EH (cell line): ENCODE measurements at places on chromosomes 12 and 14.
A peak's percentile ranks its signal among the peaks of the same experiment; 100 is the strongest.

DNA sequence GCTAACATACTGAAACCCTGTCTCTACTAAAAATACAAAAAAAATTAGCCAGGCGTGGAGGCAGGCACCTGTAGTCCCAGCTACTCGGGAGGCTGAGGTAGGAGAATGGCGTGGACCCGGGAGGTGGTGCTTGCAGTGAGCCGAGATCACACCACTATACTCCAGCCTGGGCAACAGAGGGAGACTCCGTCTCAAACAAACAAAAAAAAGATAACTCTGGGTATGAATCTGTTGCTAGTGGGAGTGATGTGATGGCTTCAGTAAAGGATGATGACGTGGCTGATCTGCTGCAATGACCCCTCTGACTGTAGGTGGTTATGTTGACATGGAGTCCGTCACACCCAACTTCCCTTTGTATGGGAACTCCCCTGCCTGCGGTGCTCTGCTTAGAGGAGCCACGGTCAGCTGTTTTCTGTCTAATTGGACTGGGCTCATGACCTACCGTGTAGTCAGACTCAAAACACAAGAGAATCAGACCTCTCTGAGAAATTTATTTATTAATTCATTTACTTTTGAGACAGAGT lies 59.1 kb upstream of the MED13L start:
- DNase-seq: no peak

GRCh38 chr12:66280561-66280960 lies 21.7 kb upstream of the HELB start:
- no peak for DNase-seq

DNA sequence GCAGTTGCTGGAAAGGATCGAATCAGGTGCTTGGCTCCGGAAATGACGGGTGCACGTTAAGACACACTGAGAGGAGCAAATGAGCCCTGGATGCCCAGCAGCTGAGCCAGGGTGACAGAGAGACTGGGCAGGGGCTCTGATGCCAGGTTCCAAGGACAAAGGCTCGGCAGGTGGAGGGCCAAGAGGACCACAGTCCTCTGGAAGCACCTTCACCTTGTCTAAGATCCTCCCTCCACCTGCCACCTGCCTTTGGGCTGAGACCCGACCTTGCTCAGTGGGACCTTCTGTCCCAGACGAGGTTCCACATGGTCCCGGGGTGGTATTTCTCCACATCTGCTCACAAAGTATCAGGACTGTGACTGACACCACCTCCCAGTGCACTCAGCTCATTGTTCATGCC lies 1.0 kb downstream of the ANO2 start:
- no peak for DNase-seq

DNA sequence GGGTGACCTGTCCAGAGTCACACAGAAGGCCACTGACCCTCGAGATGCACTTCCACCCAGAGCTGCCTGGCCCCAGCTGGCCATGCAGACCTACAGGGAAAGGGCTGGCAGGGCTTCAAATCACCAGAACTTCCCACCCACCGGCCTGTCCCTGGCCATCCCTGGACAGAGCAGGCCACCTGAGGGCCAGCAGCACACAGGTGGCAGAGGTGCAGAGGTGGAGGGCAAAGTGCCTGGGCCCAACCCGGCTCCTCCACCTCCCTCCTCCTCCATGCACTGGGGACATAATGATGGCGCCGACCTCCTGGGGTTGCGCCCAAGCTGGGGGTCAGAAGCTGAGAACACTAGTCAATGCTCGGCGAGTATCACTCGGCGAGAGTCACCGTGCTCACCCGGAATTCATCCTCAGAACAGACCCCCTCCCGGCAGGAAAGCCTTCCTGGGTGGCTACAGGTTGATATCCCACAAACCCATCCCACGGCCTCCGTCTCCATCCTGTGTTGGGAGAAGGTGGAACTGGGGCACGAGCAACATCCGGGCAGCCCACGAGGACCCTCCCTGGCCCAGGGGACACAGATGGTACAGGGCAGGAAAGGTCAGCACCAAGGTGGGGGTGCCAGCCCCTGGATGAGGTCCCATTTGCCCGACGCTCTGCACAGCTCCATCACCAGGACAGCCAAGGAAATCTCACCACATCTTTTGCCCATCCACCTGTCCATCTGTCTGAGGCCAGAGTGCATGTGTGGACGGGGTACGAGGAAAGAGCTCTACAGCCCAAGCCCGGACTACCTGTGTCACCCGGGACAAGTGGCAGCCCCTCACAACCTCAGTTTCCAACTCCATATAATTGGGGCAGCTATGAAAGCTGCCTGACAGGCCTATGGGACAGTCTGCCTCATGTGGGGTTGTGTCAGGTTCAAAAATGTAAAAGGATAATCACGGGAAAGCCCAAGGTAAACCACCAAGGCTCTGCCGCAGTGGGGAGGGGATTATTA lies 10.8 kb downstream of the BEGAIN start:
- no peak for DNase-seq

- DNase-seq: no peak
Observed at GRCh38 chr12:67877727-67878126, 111.5 kb upstream of the IFNG-AS1 start.

GRCh38 chr12:13981990-13982389 lies 588 bp upstream of the GRIN2B start:
- no peak for DNase-seq

DNA sequence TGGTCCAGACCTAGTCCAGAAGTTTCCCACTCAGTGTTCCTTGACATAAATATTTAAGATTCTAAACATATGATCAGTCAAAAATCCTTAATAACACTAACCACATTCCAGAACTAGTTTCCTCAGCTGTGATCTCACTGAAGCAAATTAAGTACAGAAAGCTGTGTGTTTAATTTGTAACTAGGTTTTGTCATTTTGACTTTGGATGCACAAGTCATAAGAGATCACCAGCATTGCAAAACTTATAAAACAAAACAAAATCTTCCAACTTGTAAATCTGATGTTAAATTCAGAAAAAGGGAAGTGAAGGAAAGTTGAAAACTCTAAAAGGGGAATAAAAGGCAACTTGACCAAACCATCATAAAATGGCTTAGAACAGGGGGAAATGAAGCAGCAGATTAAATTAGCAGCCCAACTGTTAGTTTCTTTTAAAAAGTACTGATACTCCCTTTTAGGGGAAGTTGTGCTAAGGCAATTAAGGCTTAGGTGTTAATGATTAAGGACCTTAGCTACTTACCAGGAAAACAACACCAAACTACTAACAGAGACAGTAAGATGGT lies 56.6 kb downstream of the SH2B3 start:
- peak; percentile 94 for DNase-seq

GRCh38 chr14:69625299-69626131 lies 14.1 kb downstream of the SUSD6 start:
- peak; percentile 52 for DNase-seq

DNA sequence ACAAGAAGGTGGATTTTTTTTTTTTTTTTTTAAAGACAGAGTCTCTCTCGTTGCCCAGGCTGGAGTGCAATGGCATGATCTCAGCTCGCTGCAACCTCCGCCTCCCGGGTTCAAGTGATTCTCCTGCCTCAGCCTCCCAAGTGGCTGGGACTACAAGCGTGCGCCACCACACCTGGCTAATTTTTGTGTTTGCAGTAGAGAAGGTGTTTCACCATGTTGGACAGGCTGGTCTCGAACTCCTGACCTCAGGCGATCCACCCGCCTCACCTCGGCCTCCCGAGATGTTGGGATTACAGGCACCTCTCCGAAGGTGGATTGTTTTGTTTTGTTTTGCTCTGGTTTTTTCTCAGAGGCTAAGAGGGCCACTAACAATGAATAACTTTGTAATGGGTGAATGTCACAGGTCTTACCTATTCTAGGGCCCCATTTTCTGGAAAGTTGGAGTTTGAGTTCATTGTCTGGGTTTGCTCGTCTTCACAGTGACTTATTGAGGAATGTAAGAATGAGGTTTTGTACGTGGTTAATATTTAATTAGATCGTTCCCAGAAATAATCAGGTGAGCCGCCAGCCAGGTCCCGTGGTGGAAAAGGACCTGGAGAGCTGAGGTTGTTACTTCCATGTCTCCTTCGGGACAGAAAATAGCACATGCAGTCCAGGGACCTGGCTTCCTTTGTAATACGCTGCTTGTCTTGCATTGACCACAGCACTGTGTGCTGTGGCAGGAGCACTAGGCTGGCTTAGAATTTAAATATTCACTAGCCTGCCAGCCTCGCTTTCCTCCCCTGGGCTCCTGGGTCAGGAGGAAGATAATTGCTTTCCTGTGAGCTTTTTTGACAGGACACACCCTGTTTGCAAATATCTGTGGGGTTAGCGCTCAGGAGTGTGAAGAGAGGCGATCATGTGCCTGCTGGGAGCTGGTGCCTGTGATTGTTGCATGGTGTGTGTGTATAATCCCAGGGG lies 2.3 kb downstream of the HIP1R start:
- no peak for DNase-seq

DNA sequence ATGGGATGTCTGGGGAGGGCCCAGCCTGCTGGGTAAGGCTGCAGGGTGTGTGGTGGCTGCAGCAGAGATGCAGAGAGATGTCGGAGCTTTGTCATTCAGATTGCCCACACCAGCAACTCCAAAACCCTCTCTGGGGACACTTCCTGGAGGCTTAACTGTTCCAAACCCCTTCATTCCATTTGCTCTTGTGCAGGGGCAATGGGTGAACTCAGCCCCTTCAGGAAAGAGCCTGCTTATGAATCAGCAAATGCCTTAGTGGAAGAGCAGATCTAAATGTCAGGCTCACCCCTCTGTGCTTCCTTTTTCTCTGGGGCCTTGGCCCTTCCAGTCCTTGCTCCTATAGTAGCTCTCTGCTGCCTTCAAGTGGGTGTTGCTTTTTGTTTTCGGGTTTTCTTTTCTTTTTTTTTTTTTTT lies 36.7 kb upstream of the GPATCH2L start:
- DNase-seq: peak; percentile 22

DNA sequence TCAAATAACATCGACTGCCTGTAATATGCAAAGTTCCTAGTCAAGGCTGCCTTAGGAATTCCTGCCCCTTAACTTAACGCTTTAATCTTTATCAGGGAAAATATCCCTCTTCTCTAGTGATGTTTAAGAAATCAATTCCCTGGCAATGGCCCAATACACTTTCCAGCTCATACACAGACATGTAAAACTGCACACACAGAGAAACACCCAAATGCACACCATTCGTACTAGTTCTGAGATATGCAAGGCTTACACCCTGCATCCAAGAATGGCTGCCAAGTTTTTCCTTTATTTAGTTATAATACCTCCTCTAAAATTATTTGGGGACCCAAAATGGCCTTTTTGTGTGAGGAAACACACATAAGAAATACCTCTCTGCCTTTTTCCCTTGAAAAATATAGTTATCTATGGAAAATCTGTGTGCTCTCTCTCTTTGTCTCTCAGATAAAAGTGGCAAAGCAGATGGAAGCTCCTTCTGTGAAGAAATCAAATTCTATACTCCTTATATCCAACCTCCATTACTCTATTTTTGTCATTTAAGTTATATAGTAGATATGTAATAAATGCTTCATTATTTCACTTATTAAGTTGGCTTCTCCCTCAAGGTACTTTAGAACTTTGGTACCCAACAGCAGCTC lies 120.0 kb upstream of the MDM1 start:
- no peak for DNase-seq

DNA sequence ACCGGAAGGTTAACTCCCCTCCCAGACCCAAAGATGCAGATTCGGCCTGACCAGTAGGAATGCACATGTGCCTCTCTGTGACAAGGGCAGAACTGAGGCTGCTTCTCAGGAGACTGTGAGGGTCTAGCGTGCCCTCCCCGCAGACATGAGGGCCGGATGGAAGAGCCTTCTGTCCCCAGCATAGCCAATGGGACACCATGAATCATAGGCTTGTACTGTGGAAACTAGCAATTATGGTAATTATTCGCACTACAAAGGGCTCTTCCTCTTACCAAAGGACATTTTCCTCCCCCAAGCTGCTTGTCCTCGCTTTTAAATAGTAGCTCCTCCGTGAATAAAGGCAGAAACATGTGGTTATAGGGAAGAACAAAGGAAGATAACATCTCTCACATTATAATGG lies 6.2 kb downstream of the COA8 start:
- DNase-seq: no peak

GRCh38 chr12:107684990-107685359 lies 624 bp upstream of the PWP1 start:
- DNase-seq: peak; percentile 33

GRCh38 chr12:40565029-40565633 lies 127.1 kb upstream of the CNTN1 start:
- DNase-seq: no peak

DNA sequence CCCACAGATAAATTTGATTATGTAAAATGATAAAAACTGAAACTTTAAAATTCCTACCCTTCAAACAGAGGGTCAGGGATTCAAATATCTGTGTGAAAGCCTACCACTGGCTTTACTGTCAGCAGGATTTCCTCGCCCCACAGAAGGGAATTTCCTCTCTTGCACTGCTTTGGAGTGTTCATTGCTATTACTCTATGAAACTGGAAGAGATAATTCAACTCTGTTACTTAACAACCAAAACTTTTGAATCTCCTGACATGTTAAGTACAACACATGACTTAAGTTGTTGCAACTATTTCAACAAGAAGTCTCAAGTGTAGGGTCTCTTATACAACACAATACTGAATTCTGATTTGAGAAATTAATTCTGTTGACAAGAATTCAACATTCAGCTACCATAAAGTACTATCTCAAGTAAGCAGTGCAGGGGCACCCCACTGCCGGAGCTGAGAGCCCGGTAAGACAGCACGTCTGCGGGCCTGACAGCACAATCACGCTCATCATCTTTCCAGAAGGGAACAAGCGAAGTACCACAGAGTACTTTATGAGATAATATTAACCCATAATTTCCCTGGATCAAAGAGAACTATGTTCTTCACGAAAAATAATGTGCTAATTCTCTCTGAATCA lies 22.9 kb downstream of the DICER1 start:
- no peak for DNase-seq

DNA sequence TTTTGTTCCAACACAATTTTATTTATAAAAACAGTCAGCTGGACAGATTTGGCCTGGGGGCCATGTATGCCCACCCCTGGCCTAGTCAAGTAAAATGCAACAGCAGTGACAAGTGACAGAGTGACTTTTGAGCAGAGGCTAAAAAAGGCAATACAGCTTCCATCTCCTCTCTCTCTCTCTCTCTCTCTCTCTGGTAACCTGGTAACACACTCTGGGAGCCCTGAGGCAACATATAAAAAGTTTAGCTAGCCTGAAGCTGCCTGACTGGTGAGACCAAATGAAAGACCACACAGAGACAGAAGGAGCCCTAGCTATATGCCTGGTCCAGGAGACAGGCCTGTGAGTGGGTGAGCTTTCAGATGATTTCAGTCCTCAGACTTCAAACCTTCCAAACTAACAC lies 105.4 kb downstream of the DENND5B start:
- DNase-seq: peak; percentile 54

DNA sequence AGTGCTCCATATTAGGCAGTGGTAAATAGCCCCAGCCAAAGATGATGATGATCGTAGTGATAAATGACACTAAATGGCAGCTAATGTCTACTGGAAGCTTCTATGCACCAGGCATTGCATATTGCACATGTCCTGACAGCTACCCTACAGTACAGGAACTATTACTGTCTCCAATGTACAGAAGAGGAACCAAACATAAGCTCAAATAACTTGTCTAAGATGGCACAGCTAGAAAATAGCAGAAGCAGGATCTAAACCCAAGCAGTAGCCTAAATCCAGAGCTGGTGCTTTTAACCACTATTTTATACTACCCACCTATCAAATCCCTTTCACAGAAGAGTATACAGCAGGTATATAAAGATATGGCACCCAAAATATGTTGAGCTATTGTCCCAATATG lies 28.9 kb downstream of the ESR2 start:
- DNase-seq: no peak

GRCh38 chr12:58314610-58315009 lies 373.2 kb downstream of the ATP23 start:
- peak; percentile 82 for DNase-seq
